Urinary bladder (tissue), 4 donors: ENCODE measurements at places on chromosomes 1 and 21.

- no peak for DNase-seq
Measured at GRCh38 chr1:163544441-163544840, 222.7 kb downstream of the NUF2 start.

GRCh38 chr1:53949023-53949990 is 3.2 kb downstream of the LRRC42 start:
- no peak for DNase-seq

GRCh38 chr1:160752924-160753323 is 13.9 kb downstream of the SLAMF7 start:
- DNase-seq, result no peak

- DNase-seq, result no peak
Measured at GRCh38 chr1:29878501-29878900, 642.2 kb downstream of the PTPRU start.

- no peak for DNase-seq
Measured at GRCh38 chr1:32769524-32770220, 47.5 kb downstream of the YARS1 start.

- DNase-seq, result no peak
Measured at GRCh38 chr1:178086766-178087165, 7.1 kb upstream of the RASAL2 start.

DNA sequence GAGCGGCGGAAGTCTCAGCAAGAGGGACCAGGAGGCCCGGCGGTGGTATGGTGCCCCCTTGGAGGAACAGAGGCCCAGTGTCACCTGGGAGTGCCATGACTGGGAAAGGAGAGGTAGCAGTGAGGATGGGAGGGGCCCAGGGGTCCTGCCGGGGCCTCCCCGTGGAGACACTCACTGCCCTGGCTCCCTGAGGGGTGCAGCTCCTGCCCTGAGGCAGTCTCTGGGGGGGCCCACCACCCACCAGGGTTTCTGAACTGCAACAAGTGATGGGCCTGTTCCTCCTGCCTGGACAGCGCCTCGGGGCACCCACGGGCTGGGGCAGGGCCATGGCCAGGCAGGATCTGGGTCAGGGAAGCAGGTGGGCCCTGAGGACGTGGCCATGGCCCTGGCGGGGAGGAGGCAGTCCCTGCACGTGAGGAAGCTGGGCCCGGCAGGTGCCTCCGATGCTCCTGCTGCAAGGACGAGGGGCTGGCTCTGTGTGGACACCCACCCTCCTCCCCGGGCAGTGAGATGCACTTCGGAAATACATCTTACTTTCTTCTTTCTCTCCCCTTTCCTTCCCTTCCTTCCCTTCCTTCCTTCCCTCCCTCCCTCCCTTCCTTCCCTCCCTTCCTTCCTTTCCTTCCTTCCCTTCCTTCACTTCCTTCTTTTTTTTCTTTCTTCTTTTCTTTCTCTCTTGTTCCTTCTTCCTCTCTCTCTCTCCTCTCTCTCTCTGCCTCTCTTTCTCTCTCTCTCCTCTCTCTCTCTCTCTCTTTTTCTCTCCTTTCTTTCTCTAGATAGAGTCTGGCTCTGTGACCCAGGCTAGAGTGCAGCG is 66.6 kb downstream of the MORN1 start:
- DNase-seq, result no peak

- DNase-seq, result no peak
Measured at GRCh38 chr1:26693599-26694572, 1.9 kb upstream of the ARID1A start.

DNA sequence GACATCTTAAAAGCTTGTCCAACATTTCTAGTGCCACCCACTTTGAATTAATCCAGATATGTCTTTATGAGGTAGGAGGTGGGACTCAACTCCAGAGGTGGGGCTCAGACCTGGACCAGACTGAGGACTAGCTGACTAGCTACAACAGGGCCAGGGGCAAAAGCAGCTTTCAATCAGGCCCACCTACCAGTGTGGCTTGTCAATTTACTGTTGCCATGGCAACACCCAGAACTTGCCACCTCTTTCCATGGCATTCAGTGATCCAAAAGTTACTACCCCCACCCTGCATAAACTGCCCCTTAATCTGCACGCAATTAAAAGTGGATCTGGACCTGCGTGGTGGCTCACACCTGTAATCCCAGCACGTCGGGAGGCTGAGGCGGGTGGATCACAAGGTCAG is 113.2 kb upstream of the KAZN start:
- no peak for DNase-seq
